ENCODE measurements at places on chromosomes 13 and 19. TPM values are rescaled to one million over a fixed set of nuclear protein-coding genes. Genes with fewer than 3 reads are reported as not detected.

DNA sequence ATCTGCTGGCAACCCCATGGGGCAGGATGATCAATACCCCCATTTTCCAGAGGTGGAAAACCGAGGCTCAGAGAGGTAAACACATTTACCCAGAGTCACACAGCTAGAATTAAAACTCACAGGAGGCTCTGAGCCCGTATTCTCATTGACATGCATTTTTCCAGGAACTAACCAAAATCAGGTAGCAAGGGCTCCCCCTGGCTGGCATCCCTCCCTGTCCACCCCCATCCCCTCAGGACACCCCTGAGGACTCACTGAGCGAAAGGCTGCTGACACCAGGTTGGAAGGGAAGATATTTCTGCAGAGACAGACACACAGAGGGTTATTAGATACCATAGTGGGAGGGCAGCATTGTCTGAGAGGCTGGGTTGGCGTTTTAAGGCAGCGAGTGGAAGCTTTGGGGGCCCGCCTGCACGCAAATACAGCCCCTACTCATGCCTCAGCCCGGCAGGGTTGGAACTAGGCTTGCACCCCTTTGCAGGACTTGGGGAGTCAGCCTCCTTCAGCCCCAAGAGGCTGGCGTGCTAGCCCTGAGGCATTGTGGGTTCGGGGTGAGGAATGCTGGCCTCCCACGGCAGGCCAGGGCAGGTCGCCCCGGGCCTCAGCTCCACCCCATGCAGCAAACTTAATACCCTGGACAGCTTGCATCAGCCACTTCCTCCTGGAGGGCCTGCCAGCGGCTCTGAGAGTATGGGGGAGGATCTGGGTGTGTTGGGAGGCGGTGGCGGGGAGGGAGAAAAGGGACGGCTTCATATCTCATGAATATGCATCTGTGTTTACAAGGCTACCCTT is 3.9 kb downstream of the SLC1A5 start:
- DNase-seq, result peak; percentile 85

- DNase-seq, result no peak
Observed at GRCh38 chr13:28394422-28394821, 100.5 kb downstream of the FLT1 start.

Gene COL5A3
- polyA plus RNA-seq, result 2.0 TPM

- DNase-seq, result no peak
Observed at GRCh38 chr13:28204043-28204442, 65.7 kb downstream of the PAN3 start.

- DNase-seq, result peak; percentile 82
Observed at GRCh38 chr19:55703790-55704215, 28.8 kb downstream of the EPN1 start.

All from stomach (tissue), 19 donors.